ENCODE measurements at places on chromosomes 4 and X.

- DNase-seq = no peak
Observed at GRCh38 chrX:97199501-97199900, 315.8 kb downstream of the RPA4 start.

GRCh38 chrX:114619874-114620273 lies 36.0 kb downstream of the HTR2C start:
- no peak for DNase-seq

GRCh38 chrX:9539605-9540387 lies 74.9 kb downstream of the TBL1X start:
- peak; percentile 82 for DNase-seq

DNA sequence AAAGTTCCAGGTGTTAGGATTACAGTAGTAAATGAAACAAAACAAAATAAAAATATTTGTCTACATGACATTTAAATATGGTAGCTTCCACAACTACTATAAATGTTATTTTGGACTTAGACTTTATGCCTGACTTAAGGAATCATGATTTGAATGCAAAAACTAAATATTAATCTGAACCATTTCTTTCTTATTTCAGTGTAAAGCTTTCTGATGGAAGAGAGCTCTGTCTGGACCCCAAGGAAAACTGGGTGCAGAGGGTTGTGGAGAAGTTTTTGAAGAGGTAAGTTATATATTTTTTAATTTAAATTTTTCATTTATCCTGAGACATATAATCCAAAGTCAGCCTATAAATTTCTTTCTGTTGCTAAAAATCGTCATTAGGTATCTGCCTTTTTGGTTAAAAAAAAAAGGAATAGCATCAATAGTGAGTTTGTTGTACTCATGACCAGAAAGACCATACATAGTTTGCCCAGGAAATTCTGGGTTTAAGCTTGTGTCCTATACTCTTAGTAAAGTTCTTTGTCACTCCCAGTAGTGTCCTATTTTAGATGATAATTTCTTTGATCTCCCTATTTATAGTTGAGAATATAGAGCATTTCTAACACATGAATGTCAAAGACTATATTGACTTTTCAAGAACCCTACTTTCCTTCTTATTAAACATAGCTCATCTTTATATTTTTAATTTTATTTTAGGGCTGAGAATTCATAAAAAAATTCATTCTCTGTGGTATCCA lies 1.6 kb downstream of the CXCL8 start:
- DNase-seq = no peak

- DNase-seq = no peak
Observed at GRCh38 chr4:119038116-119038841, 97.4 kb upstream of the MYOZ2 start.

DNA sequence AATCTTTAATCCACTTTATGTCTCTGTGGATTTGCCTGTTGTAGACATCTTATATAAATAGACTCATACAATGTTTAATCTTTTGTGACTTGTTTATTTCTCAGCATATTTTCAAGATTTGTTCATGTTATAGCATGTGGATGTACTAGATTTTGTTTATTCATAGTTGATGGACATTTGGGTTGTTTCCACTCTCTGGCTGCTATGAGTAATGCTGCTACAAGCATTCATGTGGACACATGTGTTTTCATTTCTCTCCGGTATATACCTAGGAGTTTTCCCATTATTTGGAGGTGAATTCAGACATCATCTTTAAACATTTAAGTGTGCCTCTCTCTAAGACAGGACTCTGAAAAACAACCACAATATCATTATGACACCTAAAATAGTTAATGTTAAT lies 2.3 kb downstream of the IKBKG start:
- DNase-seq = no peak

- no peak for DNase-seq
Observed at GRCh38 chrX:102837847-102838246, 99.2 kb upstream of the RAB40AL start.

DNA sequence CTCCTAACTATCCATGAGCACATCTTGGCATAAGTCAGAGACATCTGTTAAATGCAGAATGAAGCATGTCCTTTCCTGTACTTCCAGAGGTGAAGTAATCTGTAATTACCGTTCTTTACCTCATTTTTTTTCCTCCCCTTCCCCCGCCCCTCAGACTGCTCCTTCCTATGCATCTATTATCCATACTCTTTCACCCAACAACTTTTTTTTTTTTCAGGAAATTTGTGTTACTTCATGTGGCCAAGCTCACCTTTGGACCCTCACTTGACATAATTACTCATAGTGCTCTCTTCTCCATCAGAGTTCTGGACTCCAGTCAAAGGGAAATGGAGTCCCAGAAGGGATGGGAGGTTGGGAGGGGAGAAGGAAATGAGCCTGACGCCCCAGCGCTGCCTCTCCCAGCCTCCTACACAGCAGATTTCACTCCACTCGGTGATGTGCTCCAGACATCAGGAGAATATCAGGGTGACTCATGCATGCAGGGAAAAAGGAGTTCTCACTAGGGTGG lies 568.8 kb downstream of the STIM2 start:
- no peak for DNase-seq

GRCh38 chr4:69713593-69713992 lies 46.8 kb downstream of the SULT1B1 start:
- no peak for DNase-seq

DNA sequence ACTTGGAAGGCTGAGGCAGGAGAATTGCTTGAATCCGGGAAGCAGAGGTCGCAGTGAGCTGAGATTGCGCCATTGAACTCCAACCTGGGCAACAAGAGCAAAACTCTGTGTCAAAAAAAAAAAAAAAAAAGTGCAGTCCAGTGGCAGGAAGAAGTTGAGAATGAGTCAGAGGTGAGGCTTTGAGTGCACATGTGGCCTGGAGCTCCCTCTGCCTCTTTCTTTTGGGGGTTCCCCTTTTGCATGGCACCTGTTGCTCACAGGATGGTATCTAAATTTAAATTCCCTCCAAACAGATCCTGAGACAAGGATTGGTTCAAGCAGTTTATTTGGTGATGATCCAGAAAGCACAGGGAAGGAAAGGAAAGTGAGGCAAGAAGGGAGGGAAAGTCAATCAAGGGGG lies 151.4 kb upstream of the STX18 start:
- DNase-seq = no peak

DNA sequence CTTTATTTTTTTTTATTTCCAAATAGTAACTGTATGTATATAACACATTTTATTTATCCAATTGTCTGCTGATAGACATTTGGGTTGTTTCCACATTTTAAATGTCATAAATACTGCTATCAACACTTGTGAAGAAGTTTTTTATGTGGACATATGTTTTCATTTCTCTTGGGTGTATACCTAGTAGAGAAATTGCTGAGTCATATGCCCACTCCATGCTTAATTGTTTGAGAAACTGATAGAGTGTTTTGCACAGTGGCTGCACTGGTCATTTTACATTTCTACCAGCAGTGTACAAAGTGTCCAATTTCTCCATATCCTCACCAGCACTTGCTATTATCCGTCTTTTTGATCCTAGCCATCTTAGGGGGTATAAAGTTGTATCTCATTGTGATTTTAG lies 567.8 kb downstream of the GBA3 start:
- no peak for DNase-seq

- DNase-seq = no peak
Observed at GRCh38 chrX:121160987-121161386, 113.6 kb downstream of the GLUD2 start.

- no peak for DNase-seq
Observed at GRCh38 chr4:99947190-99947578, 766 bp upstream of the DNAJB14 start.

GRCh38 chr4:188023682-188024081 lies 28.1 kb downstream of the ZFP42 start:
- DNase-seq = no peak

DNA sequence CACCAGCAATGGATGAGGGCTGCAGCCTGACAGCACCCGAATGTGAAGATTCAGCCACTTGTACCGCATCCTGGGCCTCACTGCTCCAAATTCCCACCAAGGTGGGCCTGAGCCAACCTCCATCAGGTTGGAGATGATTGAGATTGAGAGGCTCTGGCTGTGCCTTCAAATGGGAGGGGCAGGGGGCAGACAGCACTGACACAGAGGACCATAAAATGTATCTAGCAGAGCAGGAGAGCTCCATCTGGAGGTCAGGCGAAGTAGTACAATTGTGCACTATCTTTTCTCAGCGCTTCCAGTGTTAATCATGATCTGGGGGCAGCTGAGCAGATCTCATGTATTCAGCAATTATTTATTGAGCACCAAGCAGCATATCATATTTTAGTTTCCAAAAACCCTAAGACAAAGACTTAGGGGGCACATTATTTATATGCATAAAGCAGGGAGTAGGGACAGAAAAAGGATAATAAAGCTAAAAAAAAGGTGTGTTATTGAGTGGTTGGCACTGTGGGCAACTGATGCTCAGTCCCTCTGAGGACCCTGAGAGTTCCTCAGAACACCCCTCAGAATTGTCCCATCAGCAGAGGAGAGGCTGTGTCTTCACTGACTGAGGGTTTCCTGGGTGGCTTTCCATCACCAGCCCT lies 31.6 kb upstream of the C1QTNF7 start:
- peak; percentile 10 for DNase-seq

DNA sequence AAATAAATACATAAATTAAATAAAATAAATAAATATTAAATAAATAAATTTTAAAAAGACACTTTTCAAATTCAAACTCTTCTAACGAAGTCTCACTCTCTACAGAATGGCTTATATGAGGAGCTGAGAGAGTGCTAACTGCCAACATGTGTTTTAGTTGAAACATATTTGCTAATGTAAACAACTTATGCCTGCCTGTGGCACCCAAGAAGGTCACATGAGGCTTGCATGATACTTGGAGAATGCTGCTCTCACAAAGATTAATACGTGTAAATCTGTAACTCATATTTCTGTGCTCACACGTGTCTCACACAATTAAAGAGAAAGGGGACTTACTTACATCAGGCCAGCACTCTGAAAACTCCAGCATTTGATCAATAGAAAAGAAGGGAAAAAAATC lies 43.2 kb upstream of the PITX2 start:
- no peak for DNase-seq

- no peak for DNase-seq
Observed at GRCh38 chr4:7347981-7348380, 86.7 kb downstream of the PSAPL1 start.

GRCh38 chr4:165663411-165663810 lies 209.6 kb upstream of the TLL1 start:
- DNase-seq = no peak

DNA sequence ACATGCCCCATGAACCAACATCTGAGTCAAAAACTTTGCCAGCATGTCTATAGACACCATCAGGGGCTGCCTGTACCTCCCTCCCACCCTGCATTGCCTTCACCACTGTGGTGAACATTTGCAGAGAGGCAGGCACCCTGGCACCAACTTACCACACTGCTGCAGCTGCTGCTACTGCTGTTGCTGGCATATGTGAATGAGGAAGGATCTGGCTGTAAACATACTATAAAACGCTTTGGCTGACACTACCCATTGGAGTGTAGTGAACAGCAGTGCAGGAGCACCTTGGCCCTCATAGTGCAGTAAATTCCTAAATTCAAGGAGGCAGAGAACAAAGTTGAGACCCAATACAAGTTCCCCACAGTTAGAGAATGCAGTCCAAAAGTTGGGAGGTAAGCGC lies 90.6 kb upstream of the SPIN4 start:
- DNase-seq = no peak

- DNase-seq = no peak
Observed at GRCh38 chr4:108833046-108833445, 70.2 kb upstream of the ETNPPL start.

DNA sequence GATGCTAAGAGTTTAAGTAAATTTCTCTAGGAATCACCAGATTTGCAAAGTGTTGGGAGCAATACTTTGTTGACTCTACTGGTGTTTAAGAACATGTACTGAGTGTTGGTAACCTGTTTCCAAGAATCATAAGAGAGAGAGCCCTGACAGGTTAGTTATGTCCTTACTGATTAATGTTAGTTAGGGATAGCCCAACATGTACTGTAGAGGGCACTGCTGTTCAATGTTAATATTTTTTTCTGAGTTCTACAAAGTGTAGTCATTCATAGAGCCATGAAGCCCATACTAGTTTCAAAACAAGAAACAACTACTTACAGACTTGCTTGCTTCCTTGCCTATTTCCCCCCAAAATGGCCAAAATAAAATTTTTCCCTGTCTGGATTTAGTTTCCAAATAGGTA lies 11.9 kb downstream of the TMPRSS11D start:
- DNase-seq = peak; percentile 34

DNA sequence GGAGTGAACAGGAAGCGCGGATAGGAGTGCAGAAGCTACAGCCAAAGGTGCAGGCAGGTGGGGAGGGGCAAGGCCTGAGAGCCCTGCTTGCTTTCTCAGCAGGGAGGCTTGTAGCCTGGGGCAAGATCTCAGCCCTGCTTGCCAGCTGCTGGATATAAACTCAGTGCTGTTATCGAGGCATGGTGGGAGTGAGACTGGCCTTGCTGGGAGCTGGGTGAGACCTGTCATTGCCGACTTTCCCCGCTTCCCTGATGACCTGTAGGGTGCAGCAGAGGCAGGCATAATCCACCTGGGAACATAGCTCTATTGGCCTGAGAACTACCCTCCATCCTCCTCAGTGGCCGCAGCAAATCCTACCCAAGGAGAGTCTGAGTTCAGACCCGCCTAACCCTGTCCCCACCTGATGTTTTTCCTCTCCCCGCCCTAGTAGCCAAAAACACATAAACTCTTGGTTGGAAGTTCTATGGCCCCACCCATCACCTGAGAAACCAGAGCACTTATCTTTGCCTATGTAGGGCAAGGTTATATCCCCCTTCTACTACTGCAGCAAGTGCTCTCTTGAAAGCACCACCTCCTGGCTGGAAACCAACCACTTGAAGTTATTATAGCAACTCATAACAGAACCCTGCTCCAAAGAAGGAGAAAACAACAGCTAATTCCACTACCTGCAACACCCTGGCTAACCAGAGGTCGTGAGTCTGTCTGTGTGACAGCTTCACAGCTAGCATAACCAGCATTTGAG lies 80.7 kb downstream of the FHIP1A start:
- DNase-seq = peak; percentile 40

DNA sequence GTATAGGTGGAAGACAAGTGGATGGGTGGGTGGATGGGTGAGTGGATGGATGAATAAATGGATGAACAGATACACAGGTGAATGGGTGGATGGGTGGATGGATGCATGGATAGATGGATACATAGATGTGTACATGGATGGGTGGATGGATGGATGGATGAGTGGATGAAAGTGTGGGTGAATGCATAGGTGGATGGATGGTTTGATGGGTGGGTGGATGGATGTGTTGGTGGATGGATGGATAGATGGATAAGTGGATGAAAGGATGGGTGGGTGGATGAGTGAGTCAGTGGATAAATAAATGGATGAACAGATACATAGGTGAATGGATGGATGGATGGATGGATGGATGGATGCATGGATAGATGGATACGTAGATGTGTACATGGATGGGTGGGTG lies 1.6 kb downstream of the CRLF2 start:
- no peak for DNase-seq

GRCh38 chr4:11564021-11564420 lies 135.3 kb upstream of the HS3ST1 start:
- peak; percentile 22 for DNase-seq

- no peak for DNase-seq
Observed at GRCh38 chr4:173855015-173855414, 325.0 kb upstream of the HAND2 start.

GRCh38 chrX:132206259-132206658 lies 13.0 kb downstream of the RAP2C start:
- no peak for DNase-seq

- DNase-seq = no peak
Observed at GRCh38 chr4:87950493-87950892, 25.0 kb upstream of the SPP1 start.

GRCh38 chrX:31058284-31058683 lies 13.6 kb downstream of the FTHL17 start:
- DNase-seq = no peak

- DNase-seq = no peak
Observed at GRCh38 chrX:15758140-15758539, 20.1 kb downstream of the CA5B start.
